ENCODE measurements at places on chromosomes 13 and 19.

DNA sequence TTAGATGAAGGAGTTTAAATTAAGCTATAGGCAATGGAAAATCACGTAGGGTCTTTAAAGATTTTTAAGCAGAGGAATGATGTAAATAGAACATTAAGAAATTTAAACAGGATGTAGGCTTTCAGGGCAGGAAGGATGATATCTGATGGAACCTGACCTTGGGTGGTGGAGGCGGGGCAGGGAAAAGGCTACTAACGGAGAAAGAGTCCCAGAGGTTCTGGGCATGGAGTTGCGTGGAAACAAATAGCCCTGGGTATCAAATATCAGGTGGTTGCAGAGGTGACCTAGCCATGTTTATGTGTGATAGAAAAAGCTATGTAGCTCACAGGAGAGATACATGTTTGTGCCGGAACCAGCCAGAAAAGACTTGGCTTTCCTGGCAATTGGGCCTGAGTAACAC lies 7.8 kb upstream of the CDK8 start:
- no peak for DNase-seq

DNA sequence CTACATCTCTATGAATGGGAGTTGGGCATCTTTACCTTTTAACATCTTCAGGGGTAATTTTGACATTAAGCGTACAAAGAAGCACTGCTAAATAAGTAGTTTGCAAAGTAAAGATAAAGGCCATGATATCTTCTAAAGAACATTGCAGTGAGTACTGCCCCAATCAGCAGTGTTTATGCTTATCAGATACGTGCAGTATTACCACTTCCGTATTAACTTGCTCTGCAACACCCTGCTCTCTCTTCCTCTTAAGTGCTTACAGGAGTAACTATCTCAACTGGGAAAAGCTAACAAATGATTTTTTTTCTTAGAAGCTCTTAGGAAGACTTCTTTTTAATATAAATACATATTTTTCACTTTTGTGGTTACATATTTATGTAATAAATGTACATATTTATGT lies 793.7 kb upstream of the SLC10A2 start:
- no peak for DNase-seq

- no peak for DNase-seq
These were observed 236.3 kb downstream of the ZNF536 start for GRCh38 chr19:30608471-30608870.

GRCh38 chr19:33699754-33700407 lies 78.1 kb downstream of the CHST8 start:
- DNase-seq: no peak

- no peak for DNase-seq
These were observed 102.6 kb upstream of the FNDC3A start for GRCh38 chr13:48873081-48873480.

- no peak for DNase-seq
These were observed 176.8 kb upstream of the PCDH20 start for GRCh38 chr13:61592489-61592888.

DNA sequence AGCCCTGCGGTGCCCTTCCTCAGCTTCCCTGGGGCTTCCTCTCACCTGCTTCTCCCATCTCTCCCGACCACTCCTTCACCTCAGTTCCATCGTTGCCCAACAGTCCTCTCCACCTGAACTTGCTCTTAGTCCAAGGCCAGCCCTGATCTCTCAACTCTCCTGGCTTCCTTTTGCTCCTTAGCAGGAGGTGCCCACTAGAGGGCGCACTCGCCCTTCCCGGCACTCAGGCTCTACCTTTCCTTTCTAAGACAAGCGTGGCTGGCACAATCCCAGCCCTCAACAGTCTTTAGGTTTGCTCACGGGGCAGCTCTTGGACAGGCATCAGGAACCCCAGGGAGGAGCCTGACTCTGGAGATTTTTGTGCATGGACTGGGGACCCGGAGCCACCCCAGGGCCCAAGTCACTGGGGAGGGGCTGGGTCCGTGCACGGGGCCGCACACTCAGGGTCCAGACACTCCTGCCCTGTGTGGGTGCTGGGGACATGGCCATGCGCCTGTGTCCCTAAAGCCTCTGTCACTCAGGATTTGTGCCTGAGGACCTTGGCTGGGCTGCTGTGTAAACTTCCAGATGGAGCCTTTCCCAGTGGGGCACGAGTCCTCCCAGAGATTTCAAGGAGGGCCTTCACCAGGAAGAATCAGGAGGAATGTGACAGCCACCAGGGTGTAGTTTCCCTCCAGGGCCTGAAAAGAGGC lies 12.1 kb upstream of the CEACAM8 start:
- DNase-seq: no peak

GRCh38 chr19:24166055-24166454 lies 79.1 kb downstream of the ZNF254 start:
- DNase-seq: no peak

DNA sequence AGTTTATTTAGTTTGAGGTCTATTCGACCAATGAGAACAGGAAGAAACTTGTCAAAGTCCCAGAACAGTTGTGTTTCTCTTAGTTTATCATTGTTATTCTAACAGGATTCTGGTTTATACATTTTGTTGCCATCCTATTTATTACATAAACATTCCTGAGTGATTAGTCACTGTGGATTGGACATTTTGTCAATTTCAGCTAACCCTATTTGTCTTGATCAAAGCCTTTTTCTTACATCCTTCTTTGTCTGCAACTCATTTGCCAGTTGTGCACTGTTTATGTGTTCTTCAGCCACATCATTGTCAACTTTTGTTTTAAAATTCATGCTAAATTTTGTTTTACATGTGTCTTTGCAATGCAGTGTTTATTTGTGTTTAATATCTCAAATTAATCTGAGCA lies 886.0 kb upstream of the SLC10A2 start:
- no peak for DNase-seq

- no peak for DNase-seq
These were observed 2.2 kb downstream of the S1PR2 start for GRCh38 chr19:10228920-10229319.

DNA sequence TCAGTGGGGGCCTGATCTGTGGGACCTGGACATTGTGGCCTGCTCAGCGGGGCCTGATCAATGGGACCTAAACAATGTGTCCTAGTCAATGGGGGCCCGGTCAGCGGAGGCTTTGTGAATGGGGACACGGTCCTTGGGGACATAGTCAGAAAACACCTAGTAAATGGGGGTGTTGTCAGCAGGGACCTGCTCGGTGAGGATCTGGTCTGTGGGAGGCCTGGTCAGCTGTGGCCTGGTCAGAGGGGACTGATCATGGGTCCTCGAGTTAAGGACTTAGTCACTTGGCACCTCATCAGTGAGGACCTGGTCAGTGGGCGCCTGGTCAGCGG lies 44.5 kb upstream of the TPM4 start:
- DNase-seq: no peak

GRCh38 chr19:54523403-54523802 lies 20.8 kb downstream of the LAIR2 start:
- no peak for DNase-seq

- DNase-seq: no peak
These were observed 108.2 kb downstream of the DACH1 start for GRCh38 chr13:71758828-71759227.

- no peak for DNase-seq
These were observed 283.3 kb downstream of the FOXO1 start for GRCh38 chr13:40383132-40383531.

DNA sequence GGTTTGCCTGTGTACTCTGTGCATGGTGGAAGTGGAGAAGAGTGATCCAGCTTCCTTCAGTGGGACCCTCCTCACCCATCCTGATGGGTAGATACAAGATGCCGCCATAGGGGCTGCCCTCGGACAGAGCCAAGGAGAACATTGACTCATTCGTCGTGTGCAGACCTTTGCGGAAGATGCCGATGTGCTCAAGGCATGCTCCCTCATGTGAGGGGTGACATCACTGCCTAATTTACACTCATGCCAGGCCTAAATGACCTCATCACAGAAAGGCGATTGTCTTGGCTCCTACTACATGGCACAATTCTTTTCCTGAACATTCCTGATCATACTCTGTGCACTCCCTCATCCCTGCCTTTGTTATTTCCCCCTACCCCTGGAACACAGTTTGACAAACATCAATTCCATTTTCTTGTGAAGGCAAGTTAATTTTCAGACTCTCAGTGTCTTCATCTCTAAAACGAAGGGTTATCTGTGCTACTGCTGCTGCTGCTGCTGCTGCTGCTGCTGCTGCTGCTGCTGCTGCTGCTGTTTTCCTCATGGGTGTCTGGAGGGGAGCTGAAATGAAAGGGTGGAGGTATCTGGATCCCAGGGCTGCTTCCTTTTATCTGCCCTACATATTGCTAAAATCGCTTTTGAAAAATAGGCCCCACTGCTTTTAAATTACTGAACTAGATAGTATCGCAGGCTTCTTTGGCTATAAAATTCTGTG lies 146.5 kb upstream of the ARGLU1 start:
- no peak for DNase-seq

DNA sequence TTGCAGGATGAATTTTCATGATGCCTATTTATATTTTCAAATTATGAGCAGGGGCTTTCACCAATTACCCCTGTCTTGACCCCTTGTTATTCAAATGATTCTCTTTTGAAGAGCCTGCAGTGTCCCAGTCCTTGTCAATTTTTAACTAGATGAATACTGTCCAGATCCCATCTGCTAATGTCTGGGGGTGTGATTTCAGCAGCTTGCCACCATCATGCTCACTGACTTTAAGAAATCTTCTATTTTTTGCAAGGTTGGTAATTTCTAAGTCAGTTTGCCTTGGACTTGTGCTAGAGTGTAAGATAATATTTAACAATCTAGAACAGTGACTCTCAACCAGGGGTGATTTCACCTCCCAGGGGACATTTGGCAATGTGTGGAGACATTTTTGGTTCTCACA lies 106.0 kb downstream of the CACNA1A start:
- DNase-seq: no peak

- no peak for DNase-seq
These were observed 95.6 kb upstream of the CSNK1A1L start for GRCh38 chr13:37201081-37201480.

DNA sequence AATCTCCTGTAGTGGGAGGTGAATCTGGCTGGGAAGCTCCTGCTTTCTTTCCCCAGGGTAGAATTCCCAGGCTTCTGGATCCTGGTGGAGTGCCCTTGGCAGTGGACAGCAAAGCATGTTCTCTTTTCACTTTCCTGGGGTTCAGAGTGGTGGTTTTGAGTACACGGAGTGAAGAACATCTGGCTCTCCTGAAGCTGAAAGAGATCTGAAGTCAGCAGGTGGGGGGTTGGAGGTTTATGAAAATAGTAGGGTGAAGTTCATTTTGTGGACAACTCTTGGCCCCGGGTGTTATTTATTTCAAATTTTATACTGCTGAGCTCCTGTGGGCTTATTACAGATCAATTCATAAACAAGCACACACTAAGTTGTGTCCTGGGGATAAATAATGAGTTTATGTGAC lies 497.3 kb downstream of the KLF5 start:
- DNase-seq: no peak
